ENCODE measurements at places on chromosomes 2 and 18.

GRCh38 chr2:104850361-104851290 lies 3.3 kb upstream of the POU3F3 start:
- no peak for DNase-seq

DNA sequence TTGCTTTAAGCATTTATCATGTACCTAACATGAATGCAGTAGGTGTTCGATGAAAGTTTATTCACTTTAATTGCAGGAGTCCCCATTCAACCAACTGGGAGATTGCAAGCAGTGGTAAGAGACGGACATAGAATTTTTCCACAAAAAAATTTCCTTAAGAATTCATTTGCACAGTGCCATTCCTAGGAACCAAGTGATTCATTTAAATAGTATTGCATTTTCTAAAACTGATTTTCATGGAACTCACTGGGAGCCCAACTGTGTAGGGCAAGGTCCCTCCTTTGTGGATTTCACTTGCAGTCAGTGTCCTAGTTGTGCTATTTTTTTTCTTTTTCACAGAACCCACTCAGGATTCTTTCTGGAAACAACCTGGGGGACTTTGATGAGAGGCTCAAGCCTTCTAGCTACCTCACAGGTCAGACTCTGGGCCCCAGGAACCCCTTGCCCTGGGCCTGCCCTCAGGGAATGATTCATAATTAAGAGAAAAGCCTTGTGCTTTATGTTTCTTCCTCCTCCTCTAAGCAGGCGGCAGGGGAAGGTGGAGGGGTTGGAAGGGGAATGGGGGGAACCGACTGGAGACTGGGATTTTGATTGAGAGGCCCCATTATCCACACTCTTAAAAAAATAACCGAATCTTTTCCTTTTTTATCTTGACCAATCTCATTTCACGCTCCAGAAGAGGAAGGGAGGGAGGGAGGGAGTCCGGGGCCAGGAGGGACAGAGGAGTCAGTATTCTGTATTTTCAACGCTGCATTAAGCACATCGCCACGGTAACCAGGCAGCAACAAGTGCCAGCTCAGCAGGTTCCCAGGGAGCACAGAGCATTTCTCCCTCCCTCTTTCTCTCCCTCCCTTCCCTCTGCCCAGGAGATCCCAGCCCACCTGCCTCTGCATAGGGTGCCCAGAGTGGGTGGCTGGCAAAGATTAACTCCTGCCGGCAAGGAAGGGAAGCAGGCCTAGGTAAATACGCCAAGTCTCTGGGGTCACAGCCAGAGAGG lies 51.8 kb downstream of the PSD4 start:
- DNase-seq, result no peak

GRCh38 chr18:26809346-26809745 lies 56.2 kb downstream of the AQP4 start:
- DNase-seq, result no peak

- no peak for DNase-seq
Observed at GRCh38 chr2:173716458-173717052, 248.6 kb downstream of the SP3 start.

GRCh38 chr18:3748086-3748485 lies 298.1 kb downstream of the TGIF1 start:
- no peak for DNase-seq

DNA sequence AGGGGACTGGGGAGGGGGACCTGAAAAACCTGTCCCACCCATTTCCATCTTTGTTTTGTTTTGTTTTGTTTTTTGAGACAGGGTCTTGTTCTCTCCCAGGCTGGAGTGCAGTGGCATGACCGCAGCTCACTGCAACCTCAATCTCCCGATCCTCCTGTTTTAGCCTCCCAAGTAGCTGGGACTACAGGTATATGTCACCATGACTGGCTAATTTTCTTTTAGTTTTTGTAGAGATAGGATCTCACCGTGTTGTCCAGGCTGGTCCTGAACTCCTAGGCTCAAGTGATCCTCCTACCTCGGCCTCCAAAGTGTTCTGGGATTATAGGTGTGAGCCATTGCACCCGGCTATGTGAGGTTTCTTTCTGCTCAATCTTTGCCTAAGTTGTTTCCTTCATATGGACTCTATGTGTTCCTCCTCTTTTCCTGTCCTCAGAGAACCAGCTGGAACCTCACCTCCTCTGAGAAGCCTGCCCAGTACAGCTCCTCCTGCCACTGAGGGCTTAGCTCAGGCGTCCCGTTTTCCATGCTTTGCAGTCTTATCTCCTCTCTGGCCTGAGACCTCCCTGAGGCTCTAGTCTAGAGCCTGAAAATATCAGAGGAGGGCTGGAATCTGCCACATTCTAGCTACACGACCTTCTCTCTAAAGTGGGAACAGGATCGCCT lies 74.8 kb downstream of the HS1BP3 start:
- DNase-seq, result no peak

DNA sequence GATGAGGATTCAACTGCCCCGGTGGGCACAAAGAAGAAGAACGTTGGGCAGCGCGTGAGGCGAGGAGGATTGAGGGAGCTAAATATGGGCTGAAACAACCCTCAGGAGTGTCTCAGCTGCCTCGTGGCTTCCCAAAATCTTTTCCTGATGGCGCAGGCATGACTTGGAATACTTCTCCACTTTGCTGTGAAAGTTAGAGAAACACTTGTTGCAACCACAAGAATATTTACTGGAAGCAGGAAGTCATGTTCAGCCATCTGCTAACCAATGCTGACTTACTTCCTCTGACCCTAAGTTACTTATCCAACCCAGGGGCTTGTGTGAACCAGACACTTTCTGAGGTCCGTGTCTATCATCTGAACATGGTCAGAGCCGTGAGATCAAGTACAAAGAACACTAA lies 148.8 kb downstream of the ARL4C start:
- no peak for DNase-seq

DNA sequence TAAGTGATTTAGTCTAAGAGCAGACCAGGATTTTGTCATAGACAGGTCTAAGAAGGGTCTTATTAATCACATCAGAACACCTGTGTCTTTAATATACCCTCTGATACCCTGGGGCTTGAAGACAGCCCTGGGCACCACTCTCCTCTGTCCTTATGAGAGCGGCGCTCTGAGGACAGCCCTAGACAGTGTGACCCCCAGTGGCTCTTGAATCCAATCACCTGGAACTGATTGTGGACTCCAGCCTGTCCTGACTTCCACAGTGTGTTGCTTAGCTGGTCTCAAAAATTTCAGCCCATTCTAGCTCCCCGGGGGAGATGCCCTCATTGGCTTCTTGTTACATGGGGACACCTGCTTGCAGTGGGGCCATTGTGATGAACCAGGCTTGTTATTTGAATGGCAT lies 195.8 kb upstream of the SMAD2 start:
- no peak for DNase-seq

GRCh38 chr2:43762286-43762685 lies 11.6 kb upstream of the DYNC2LI1 start:
- DNase-seq, result no peak

GRCh38 chr2:181190711-181191110 lies 210.3 kb downstream of the UBE2E3 start:
- DNase-seq, result peak; percentile 80

GRCh38 chr2:12787891-12788801 lies 71.4 kb downstream of the TRIB2 start:
- DNase-seq, result peak; percentile 79

DNA sequence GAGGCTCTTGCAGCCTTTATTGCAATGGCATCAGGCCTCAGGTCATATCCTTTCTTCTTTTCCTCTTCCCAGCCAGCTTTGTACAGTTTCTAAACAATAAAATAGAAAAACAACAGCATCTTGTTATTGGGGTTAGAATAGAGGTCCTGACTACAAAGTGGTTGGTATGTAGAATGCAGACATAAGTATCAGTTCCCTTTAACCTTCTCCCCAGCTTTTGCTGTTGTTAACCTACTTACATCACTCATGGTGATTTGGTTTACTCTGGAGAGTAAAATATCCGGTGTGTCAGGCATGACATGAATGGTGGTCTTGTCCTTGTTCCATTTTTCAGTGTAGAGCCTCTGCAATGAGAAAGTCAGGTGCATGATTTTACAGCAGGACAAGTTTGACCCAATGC lies 69.8 kb downstream of the NEB start:
- DNase-seq, result no peak

GRCh38 chr18:38933322-38933721 lies 1367.7 kb upstream of the CELF4 start:
- no peak for DNase-seq

DNA sequence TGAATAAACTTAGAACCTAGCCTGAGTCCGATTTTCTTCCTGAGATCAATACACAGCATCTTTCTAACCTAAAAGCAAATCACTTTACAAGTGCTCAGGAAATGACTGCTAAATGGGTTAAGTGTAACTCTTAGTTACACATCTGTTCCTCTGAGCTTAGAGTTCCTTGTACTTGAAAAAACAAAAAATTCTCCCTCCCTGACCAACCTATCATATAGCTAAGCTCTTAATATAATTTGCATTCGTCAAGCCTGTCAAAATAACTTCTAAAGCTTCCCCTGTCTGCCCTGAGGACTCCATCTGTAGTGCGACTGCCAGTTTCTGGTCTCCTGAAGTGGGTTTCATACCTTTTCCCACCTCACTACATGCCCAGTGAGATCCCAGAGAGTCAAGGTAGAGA lies 190.4 kb downstream of the NCK2 start:
- DNase-seq, result no peak

Measured in fibroblast of skin of left quadriceps (primary cell).